Activated gamma-delta T cell (primary cell): ENCODE measurements at places on chromosomes 16 and 17.

DNA sequence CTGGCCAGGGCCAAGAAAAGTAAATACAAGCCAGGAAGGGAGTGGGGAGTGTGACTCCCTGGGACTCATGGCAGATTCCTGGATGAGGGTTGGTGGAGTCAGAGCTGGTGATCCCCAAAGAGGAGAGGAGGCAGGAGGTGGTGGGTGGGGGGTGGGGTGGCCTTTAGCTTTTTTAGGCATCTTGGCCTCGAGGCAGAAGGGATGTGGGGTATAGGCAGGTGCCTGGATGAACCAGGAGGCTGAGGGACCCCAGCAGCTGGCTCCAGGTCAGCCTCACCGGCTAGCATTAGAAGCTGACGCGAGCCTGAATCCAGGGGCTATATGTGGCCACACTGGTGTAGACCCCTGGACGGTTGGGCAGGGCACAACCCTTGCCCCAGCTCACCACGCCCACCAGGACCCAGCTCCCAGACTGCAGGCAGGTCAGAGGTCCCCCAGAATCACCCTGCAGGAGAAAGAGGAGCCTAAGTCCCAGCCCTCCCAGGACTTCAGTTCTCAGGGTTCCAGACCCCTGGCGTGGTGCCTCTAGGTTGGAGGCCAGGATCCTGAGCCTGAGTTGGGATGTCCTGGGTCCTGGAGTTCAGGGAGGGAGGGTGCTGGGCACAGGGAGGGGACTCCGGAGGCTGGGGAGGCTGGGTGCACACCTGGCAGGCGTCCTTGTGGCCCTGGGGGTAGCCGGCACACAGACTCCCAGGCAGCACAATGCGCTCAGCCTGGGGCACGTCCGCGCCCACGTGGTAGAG, 2.8 kb downstream of the PRSS33 start:
- DNase-seq = no peak

GRCh38 chr17:46085522-46085921, 86.5 kb downstream of the STH start:
- DNase-seq = no peak

GRCh38 chr17:67137860-67138259, 93.5 kb downstream of the CACNG1 start:
- DNase-seq = no peak

- no peak for DNase-seq
These were observed 161.4 kb upstream of the KCNJ16 start for GRCh38 chr17:69913616-69914015.

DNA sequence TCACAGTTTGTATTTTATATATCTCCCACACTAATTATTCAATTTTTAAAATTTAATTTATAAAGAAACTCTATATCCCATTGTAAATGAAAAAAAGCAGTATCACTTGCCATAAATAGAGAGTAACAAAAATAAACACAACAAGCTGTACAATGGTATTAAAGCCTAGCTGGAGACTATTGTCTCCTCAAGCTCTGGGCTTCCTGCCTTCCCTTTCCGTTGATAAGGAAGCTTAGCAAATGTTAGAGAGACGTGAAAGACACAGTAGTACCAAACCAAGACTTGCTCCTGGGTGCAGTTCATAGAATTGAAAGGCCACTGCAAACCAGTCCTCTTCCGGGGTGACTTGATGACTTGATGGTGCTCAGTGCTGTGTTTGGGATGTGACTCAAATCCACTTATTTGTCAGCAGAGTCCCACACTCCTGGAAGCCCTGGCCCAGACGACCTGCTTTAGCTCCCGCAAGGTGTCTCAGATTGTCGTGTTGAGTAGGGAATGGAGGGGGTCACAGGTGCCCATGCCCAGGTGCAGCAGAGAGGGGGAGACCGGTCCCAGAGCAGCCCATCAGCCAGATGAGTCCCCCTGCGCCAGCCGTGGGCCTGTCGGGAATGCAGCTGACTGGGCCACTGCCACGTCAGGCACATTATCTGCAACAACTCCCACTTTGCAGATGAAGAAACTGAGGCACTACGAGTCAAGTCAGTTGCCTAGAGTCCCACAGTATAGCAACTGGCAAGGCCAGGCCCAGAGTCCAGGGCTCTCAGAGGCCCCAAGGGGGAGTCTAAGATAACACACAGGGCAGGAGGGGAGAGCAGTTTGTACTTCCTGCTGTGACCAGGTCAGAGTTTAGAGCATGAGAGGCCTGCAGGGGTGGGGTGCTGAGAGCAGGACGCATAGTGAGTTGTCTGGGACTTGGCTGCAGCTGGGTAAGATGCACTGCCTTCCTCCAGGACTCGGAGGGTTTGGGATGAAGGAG, 40.5 kb downstream of the PSME3IP1 start:
- DNase-seq = no peak
